ENCODE measurements at places on chromosomes 7 and 10.

DNA sequence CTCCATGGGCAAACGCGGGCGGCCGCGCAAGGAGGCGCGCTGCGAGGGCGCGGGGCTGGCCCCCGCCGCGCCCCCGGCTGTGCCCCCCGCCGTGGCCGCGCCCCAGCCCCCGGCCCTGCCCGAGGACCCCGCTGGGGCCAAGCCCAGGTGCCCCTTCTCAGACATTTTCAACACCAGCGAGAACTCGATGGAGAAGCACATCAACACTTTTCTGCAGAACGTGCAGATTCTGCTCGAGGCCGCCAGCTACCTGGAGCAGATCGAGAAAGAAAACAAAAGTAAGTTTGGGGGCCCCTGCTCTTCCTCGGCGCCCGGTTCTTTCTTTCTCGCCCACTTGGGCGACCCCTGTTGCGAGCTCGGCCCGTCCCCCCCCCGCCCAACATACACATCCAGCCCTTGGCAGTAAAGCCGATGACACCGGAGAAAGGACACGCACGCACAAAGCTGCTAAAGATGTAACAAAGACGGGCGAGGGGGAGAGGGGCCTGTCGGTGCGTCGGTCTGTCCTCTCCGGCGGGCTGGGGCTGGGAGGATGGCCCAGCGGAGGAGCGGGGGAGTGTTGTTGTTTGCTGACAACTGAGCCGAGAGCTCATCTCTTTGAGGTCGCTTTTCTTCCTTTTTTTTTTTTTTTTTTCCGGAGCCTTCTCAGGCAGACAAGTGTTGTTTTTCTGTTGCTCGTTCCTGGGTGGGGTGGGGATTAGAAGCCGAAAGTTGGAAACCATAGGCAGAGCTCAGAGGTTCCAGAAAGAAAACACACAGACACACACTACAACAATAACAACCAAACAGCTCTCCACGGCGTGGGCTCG lies 604 bp downstream of the MXI1 start:
- peak overlapping the region; percentile 81 for H3K27ac ChIP-seq
- H3K36me3 ChIP-seq = no peaks in the 10 kb centered on the region
- peak; percentile 77 for DNase-seq

DNA sequence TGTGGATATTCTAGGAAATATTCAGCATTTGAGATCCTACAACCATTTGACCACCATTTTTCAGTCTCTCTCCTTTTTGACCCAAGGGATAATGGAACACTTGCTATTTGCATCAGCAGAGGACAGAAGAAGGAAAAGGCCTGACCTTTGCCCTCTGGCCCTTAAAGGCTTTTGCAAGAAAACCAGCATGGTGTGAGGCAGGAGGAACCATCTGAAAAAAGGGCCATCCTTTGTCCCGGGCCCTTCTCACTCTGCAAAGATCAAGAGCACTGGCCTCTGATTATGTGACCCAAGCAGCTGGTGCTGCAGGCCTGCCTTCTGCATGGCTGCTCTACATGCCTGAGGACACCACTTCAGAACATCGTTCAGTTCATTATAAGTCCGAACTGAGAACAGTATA lies 133.3 kb upstream of the STK17A start:
- H3K27me3 ChIP-seq = no peaks in the 10 kb centered on the region
- no peak overlapping the region for H3K4me3 ChIP-seq
- H3K4me1 ChIP-seq = no peaks in the 10 kb centered on the region
- no peak for DNase-seq

DNA sequence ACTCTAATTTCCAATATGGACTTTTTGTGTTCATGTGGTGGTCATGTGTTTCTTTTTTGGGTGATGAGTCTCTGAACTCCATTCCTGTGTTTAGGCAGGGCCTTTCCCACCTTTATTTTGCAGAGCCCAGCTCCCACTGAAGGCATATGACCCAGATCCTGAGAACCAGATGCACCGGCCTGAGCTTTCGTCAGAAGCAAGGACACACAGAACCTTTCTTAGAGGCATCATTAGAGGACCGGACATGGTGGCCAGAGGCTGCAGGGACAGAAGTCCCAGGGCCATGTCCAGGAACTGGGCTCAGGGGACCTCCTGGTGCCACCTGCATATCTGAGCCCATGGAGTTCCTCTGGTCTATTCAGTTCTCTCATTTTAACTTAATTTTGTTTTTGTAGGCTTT lies 200.9 kb upstream of the ZNF32 start:
- no peak overlapping the region for H3K27ac ChIP-seq
- no peak for DNase-seq
- no peak overlapping the region for H3K4me3 ChIP-seq
- no peaks in the 10 kb centered on the region for H3K36me3 ChIP-seq
- H3K27me3 ChIP-seq = no peaks in the 10 kb centered on the region

DNA sequence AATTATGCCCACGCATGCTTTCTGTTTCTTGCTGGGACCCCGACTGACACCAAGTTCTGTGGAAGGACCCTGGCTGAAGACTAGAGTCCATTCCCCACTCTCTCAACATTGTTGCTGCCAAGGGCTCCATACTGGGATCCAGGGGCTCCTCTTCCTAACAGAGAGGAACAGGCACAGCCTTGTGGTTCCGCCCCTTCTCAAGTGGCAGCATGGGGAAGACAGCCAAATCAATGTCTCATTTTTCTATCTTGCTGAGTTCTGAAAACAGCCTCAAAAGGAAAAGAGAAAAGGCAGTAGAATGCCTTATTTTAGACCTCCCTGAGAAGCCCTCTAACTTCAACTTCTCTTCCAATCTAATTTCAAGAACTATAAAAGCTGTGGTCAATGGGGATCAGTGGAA lies 23.7 kb upstream of the LAMB1 start:
- H3K36me3 ChIP-seq = no peaks in the 10 kb centered on the region
- peaks cover 6% of the 10 kb centered on the region for H3K4me1 ChIP-seq
- DNase-seq = no peak
- no peaks in the 10 kb centered on the region for H3K27me3 ChIP-seq
- no peak overlapping the region for H3K27ac ChIP-seq
- H3K4me3 ChIP-seq = no peak overlapping the region

DNA sequence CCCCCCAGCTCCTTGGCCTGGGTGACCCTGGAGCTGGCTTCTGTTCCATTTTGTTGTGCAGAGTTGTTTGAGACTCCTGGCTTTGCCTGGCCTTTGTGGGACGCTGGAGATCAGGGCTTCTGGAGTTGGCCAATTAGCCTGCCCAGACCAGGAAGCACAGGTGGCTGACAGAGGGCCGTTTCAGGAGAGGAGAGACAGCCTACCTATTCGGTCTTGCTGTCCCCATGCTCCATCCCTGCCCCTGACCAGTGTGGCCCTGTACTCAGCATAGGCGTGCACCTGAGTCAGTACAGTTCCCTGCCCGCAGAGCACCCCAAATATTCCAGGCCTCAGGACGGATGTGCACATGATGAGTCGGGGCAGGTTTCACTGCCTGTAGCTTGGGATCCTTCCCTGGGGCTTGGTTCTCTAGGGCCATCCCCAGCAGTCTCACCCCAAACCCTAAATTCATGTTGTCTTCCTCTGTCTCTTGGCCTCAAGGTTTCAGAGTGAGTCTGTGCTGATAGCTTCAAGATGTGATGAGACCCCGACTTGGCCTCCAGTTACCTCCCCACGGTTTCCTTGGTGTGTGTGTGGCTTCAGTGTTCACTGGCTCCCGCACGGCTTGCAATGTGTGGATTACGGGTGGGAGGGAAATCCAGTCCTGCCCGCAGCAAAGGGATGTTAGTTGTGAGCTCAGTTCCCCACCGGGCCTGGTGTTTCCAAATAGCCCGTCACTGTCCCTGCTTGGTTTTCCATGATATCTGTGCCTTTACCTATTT lies 44.7 kb downstream of the HTRA1 start:
- H3K27ac ChIP-seq = no peak overlapping the region
- no peak for DNase-seq
- H3K27me3 ChIP-seq = no peaks in the 10 kb centered on the region
- no peak overlapping the region for H3K4me3 ChIP-seq
